ENCODE measurements at places on chromosomes 1 and 21. TPM values are rescaled to one million over a fixed set of nuclear protein-coding genes. Genes with fewer than 3 reads are reported as not detected.

GRCh38 chr1:118589238-118589846 is 398.8 kb downstream of the TBX15 start:
- no peak for DNase-seq

- no peak for DNase-seq
Observed at GRCh38 chr1:230228236-230228897, 161.3 kb downstream of the GALNT2 start.

GRCh38 chr21:20151741-20152140 is 846.5 kb upstream of the NCAM2 start:
- no peak for DNase-seq

- DNase-seq = no peak
Observed at GRCh38 chr1:161197560-161198193, 1.2 kb downstream of the ADAMTS4 start.

Gene LCE1C
- not detected for total RNA-seq

DNA sequence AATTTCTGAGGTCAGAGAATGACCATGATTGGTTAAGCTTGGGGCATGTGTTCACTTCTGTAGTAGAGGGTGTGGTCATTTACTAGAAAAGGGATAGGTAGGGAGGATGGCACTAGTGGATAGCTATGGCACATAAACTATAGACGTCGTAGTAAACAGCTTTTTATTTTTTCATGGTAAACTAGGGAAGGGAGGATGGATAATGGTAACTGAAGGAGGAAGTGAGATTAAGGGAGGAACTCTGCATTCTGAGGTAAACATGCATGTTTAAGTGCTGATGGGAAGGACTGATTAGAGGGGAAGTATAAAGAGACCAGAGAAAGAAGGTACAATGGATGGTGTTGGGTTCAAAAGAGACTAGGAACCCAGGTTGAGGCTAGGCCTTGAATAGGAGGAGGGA is 26.9 kb downstream of the PTGS2 start:
- no peak for DNase-seq

GRCh38 chr1:226107471-226108460 is 45.2 kb downstream of the H3-3A start:
- no peak for DNase-seq

GRCh38 chr1:83950106-83950661 is 48.7 kb downstream of the TTLL7 start:
- DNase-seq = no peak

DNA sequence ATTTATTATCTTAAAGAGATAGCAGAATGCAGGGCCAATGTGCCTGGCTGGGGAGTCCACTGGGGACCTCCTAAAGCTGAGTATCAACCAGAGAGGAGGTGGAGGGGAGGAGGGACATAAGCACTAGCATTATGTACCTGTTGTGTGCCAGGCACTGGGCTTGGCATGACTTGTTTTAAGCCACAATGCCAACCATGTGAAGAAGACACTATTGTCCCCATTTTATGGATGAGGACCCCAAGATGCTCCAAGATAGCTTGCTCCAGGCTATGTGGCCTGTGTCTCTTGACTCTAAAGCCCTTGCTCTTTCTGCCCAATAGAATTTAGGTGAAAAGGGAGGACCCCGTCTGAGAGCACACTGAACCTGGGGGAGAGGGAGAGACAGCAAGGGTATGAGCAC is 111.3 kb downstream of the GLIS1 start:
- no peak for DNase-seq

GRCh38 chr1:155015527-155016230 is 13.1 kb downstream of the ZBTB7B start:
- no peak for DNase-seq

- no peak for DNase-seq
Observed at GRCh38 chr1:94955767-94956632, 29.1 kb upstream of the CNN3 start.

DNA sequence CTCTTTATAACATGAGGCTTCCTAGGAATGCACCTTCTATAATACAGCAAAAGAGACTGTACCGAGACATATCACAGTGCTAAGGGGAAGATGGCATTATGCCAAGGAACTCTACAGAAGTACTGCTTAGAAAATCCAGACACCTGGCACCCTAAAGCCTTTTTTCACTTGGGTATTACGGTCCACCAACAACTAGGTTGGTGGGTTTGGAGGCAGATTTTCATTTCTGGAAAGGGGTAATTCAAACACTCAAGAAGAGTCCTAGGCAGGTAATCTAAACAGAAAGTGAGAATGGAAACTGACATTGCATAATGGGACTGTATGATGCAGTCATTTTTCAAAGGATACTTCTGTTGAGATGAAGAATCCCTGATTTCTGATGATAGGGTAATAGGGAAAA is 19.6 kb downstream of the SCMH1 start:
- peak; percentile 25 for DNase-seq

Gene DIO1
- not detected for total RNA-seq

Gene CFHR1
- total RNA-seq = not detected

Gene CHODL
- total RNA-seq = 0.13 TPM

Gene CD101
- 0.39 TPM for total RNA-seq

Gene ANGPTL7
- not detected for total RNA-seq

- DNase-seq = no peak
Observed at GRCh38 chr1:4224684-4225467, 324.8 kb upstream of the C1orf174 start.

Gene LRRC8B
- 2.3 TPM for total RNA-seq

DNA sequence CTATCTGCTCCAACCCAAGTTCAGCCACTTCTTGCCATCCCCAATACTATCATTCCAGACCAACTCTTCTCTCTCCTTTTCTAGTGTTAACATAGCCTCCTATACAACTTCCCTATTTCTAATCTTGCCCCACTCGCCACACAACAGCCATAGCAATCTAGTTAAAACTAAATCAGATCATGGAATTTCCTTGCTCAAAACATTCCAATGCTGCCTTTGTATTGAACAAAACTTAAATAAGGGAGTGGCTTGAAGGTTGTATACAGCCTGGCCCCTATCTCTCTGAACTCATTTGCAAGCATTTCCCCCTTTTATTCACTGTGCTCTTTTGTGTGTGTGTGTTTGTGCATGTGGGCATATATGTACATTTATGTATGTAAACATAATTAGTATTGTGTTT is 118.1 kb upstream of the SGIP1 start:
- no peak for DNase-seq

GRCh38 chr1:224431726-224432125 is 2.9 kb downstream of the WDR26 start:
- no peak for DNase-seq

Gene HSD3B2
- not detected for total RNA-seq

DNA sequence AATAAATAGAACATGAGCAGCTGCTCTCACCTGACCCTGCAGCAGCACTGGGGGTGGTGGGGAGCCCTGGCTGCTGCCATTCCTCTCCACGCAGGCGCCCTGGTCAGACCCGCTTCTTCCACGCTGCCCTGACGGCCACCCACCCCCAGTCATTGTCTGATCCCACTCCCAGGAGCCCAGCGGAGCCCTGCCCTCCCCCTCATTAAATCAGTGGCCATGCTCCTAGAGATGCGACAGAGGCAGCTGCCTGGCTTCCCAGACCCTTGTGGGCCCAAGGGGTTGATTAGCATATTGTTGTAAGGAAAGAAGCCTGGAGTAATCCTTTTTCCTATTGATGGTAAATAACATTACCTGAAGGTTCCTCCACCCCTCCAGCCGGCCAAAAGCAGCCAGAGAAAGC is 301.5 kb downstream of the RRAGC start:
- no peak for DNase-seq

DNA sequence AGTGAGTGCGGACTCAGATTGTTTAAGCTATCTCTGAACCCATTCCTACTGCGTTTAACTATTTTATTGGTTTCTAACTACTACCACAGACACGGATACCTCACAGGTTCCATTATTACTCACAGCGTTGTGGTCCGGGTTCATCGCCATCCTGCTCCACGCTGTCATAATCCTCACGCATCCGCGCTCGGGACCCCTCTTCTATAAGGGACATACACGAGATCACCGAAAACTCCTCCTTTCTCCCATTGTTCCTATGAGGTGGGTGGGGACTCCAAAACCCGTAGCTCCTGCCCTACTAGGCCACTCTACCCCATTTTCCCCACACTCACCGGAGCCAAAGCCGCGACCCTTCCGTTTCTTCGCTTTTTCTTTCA is 610 bp downstream of the RBM8A start:
- DNase-seq = peak; percentile 10

DNA sequence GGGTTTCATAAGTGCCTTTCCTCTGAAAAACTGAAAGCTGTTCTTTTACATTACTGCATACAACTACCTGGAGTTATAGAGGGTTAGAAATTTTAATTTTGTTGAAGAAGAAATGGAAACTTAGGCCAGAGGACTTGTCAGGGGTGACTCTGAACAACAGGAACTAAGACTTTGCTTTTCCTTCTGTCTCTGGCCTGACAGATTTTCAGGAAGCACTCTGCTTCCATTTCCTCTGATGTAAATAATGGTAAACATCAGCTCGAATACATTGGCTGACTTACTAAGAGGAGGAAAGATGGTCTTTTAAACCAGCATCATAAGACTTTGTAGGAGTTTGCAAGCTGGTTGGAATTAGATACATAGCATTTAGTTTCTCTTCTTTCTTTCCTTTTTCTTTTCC is 27.1 kb upstream of the PLEKHM2 start:
- peak; percentile 7 for DNase-seq

Gene VANGL1
- total RNA-seq = 19.8 TPM

GRCh38 chr1:64194168-64195080 is 9.0 kb upstream of the UBE2U start:
- DNase-seq = no peak

Gene MROH9
- total RNA-seq = not detected

Gene C1orf210
- not detected for total RNA-seq

- peak; percentile 63 for DNase-seq
Observed at GRCh38 chr1:165257969-165258459, 98.5 kb downstream of the LMX1A start.

Gene MEGF6
- 239 TPM for total RNA-seq

GRCh38 chr1:66605419-66605997 is 71.6 kb downstream of the SGIP1 start:
- DNase-seq = no peak

- no peak for DNase-seq
Observed at GRCh38 chr1:232096751-232097150, 470.2 kb downstream of the DISC1 start.

Gene PRPF38B
- total RNA-seq = 8.9 TPM

DNA sequence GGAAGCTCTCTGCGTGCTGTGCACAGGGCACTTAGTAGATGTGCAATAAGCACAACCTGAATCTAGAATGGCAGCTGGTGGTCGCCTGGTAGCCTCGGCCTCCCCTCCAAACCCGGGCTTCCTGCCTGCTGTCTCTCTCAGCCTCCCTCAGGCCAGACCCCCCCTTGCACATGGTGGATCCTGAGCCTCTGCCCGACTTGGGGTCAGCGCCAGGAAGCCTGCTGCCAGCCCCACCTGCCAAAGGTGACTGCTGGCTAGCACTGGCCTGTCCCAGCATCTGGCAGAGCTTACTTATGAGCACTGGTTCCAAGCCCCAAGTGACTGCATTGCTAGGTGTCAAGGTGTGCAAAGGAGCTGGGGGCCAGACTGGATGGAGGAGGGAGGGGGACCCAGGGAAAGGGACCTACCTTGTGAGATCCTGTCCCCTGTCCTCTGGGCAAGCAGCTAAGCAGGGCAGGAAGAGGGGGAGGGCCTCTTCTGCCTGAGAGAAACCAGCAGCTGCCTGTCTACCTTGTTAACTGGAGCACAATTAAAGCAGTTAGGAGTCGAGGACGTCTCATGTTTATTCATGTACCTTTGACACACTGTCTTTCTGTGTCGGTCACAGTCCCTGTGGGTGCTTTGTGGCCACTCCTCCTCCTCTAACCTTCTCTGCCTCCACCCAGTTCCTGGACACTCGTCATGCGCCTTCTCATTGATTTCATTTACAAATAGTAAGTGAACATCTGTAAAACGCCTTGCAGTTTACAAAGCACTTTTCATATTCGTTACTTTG is 100.9 kb downstream of the DDX20 start:
- no peak for DNase-seq

Gene CDC14A
- 5.3 TPM for total RNA-seq

DNA sequence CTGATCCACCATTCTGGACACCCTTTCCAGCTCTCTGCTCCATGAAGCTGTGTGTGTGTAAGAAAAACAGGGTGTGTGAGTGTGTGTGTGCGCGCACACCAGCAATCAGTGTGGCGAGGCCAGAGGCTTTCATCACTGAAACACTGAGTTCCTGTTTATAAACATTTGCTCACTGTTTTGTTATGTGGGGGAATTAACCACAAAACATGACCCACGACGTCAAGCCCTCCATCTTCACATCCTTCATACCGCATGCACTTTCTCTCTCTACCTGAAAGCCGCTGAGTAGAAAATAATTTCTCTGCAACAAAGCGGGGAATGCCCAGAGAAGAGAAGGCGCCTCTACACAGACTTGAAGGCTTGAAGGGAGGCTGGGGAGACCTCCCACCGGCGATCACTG is 148.9 kb upstream of the IRF2BP2 start:
- DNase-seq = no peak

DNA sequence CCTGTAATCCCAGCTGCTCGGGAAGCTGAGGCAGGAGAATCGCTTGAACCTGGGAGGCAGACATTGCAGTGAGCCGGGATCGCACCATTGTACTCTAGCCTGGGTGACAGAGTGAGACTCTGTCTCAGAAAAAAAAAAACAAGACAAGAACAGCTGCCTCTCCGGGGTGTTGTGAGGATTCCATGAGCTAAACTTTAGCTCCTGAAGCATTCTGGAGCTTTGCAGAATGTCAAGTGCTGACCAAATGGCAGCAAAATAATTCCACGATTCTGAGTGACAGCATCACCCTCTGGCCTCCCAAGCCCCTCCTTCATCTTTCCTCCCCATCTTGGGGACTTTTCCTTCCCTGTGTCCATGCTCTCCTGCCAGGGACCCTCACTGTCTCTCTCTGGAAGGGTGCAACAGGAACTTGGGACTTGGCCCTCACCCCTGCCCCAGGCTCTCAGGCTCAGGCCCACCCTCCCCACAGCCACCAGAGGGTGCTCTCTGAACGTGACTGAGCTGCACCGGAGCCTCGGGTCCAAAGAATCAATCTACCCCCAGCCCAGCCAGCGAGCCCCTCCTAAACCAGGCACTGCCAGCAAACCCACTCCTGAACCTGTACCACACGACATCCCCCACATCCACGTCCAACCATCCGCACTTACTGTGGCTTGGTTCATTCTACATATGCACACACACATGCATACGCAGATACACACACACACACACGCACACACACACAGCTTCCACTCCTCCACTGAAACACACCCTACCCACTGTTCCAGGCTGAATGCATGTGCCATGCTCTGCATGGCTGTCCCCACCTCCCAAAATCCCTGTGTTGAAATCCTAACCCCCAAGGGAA is 45.7 kb downstream of the ACOT7 start:
- peak; percentile 36 for DNase-seq

Measured in dermis microvascular lymphatic vessel endothelial cell (primary cell).